Fibroblast of upper back skin (primary cell): ENCODE measurements at places on chromosomes 5 and 9.

GRCh38 chr5:98656125-98656795 is 117.2 kb upstream of the RGMB start:
- peak; percentile 21 for DNase-seq

- no peak for DNase-seq
Observed at GRCh38 chr5:174560861-174561260, 163.5 kb upstream of the MSX2 start.

- DNase-seq, result peak; percentile 24
Observed at GRCh38 chr9:2015581-2016407, 647 bp downstream of the SMARCA2 start.

DNA sequence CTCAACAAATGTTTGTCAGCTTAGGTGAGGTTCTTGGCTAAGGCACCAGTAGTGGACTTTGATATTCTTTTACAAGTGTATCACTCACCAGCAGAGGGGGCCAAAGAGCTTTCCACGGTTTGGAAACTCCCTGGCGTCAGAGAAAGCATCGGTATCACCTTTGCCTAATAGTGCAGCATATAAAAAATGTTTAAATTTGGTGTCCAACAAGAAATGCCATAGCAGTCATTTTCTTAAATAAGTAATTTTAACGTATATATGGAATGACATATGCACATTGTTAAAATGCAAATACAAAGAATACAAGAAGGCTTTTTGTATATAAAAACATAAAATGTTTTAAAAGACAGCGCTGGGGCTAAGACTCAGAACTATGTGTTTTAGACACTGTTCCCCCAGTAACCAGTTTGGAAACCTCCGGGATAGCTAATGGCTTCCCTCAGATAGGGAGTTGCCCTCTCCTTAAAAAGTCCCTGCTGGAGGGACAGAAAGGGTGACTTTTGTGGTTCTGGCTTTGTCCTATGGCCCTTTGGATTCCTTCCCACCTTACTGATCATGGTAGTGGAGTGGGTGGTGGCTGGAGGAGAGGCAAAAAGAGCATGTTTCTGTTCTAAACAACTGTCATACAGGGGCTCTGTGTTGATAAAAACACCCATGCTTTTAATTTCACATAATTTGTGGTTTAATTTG is 124.6 kb downstream of the GPBP1 start:
- peak; percentile 83 for DNase-seq

- DNase-seq, result no peak
Observed at GRCh38 chr9:18759827-18760226, 273.2 kb downstream of the SAXO1 start.

GRCh38 chr5:93327605-93328004 is 253.4 kb downstream of the NR2F1-AS1 start:
- DNase-seq, result no peak

- DNase-seq, result peak; percentile 66
Observed at GRCh38 chr5:143495110-143495509, 91.6 kb upstream of the NR3C1 start.

DNA sequence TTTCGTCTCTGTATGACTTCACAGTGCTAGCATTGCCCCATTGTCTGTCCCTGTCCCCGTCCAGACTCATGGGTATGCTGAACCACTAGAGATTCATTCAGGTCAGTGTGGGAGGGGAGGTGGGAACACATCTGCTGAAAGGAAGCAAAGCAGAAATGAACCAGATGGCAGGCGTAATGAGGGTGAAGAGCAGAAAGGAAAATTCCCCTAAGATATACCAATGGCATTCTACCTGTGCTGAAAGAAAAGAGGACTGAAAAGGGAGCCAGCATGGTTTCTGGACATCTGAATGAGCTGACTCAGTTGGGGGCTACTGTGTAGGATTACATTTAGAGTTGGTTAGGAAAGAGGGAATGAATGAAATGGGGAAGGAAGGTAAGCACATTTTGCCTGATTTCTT is 678.7 kb downstream of the MAT2B start:
- no peak for DNase-seq

DNA sequence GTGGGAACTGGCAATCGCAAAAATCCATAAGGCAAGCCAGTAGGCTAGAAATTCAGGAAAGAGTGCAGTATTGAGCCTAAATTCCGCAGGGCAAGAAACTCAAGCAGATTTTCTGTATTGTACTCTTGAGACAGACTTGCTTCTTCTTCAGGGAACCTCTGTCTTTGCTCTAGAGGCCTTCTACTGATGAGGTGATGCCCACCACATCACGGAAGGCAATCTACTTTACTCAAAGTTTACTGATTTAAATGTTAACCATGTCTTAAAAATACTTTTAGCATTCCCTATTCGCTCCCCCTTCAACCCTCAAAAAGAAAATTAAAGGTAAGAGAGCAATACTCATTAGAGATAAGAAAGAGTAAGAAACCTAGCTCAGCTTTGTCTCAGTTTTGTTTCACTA is 11.3 kb downstream of the IL7R start:
- DNase-seq, result no peak

DNA sequence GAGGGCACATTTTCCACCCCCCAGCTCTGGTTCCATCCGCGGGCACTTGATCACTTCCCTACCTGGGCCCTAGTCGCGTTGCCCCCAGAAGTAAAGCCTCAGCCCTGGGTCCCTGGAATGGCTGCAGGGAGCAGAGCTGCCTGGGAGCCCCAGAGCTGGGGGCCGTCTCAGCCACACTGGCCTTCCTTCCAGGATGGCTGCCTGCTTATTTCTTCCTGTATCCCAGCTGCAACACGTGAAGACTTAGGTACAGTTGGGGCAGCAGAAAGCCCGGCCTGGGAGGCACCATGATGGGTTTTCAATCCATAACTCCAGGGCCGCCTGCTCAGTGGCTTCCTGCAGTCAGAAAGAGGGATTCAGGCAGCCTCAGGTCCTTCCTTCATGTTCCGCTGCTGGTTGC is 232.3 kb downstream of the IRX2 start:
- no peak for DNase-seq

DNA sequence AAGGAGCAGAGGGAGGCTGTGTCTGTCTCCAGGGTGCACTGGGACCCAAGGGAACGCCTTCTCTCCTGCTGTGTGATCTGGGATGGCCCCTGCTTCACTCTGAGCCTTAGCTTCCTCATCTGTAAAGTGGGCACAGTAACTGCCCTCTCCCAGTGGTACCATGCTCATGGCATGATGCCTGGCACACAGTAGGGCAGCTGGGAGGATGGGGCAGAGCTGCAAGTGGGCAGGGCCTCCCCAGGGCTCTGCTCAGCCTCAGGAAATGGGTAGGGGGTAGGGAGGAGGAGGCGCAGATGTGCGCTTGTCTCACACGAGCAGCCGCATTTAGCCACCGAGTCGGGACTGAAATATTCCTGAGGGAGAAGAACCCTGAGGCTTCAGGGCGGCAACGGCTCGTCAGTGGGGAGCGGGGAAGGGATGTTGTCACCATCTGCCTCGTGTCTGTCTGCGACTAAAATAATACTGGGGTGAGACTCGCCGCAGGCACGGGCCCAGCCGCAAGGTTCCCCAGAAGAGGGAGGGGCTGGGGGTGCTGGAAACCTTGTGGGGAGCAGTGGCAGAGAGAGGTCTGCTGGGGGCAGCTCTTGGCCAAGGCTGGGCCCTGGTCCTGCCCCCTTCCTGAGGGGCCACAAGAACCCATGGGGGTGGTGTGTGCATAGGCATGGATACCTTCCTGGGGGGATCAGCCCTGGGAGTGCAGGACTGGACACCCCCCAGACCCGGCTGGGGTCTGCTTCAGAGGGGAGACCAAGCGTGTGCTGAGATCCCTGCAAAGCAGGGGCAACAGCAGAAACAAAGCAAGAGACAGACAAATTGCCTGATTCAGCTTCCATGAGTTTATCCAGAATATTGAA is 55.2 kb upstream of the PSD2 start:
- no peak for DNase-seq

GRCh38 chr9:2663461-2664173 is 42.0 kb downstream of the VLDLR start:
- DNase-seq, result no peak

GRCh38 chr5:179973391-179973790 is 65.7 kb upstream of the TBC1D9B start:
- no peak for DNase-seq

- DNase-seq, result no peak
Observed at GRCh38 chr9:36280989-36281388, 22.7 kb upstream of the GNE start.

DNA sequence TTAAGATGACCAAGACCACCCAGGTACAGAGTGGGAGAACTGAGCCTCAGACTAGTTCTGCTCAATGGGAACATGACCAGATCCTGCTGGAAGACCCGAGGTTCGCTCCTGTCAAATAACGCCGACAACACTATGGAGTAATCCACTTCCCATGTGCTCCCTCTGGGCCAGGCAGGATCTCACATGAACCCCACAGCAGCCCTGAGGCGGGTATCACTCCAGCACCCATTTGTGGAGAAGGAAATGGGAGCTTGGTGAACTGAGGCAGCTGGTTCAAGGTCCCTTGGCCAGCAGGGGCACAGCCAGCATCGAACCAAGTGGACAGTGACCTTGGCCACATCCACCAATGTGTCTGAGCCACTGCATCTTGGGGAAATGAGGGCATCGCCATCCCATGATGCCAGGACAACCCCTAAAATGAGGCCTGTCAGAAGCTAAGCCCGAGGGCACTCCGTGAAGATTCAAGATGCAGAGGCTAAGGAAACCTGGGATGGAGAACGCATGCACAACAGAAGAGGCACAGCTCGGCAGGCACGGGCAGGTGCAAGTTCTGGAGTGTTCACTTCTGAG is 8.5 kb downstream of the ANKS6 start:
- DNase-seq, result no peak

GRCh38 chr9:88143957-88144625 is 5.8 kb upstream of the SPATA31C2 start:
- no peak for DNase-seq

- no peak for DNase-seq
Observed at GRCh38 chr5:134582281-134582680, 50.3 kb downstream of the SAR1B start.

- no peak for DNase-seq
Observed at GRCh38 chr5:121550989-121551388, 300.7 kb upstream of the FTMT start.

DNA sequence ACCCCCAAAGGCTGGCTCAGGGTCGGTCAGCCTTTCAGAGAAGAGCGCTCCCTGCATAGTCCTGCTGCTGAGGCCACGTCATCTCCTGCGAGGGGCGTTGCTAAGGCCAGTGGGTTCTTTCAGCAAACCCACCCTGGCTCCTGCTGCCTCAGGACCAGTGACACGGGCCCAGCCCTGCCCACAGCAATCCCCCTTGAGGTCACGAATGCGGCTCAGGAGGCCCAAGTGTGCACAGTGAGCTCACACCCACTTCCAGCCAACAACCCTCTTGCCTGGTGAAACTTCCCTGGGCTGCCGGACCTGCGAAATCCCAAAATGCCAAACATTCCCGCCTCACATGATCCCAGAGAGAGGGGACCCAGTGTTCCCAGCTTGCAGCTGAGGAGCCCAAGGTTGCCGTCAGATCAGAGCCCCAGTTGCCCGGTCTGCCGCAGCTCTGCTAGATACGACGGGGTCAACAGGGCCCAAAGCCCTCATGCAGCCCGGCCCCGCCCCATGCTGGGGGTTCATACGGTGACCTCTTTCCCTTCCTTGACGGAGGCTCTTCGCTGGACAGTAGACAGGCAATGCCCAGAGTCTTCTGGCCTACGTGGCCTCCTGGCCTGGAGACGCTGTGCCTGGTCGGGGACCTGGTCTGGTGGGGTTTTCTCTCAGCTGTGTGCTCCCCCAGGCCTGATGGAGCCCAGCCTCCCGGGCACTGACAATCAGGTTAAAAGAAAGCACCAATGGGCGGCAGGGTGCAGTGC is 116.4 kb upstream of the COL5A1 start:
- no peak for DNase-seq

DNA sequence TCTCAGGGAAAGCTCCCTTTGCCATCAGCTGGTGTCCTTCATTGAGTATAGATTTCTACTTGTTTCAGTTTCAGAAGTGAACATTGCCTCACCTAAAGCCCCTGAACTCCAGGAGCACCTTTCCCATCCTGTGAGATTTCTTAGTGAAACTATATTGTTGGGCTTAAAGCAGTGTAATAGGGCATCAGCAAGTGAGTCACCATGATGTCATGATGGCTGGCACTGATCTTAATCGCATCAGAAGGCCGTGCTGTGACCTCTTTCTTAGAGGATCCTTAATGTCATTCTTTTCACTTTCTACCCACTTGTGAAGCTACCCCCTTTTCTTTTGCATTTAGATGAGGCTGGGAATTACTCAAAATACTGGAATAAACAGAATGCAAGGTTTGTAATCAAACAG is 401.3 kb downstream of the MTRR start:
- DNase-seq, result no peak

- DNase-seq, result no peak
Observed at GRCh38 chr9:105959531-105959930, 265.2 kb downstream of the TMEM38B start.

GRCh38 chr5:109532773-109533364 is 123.1 kb upstream of the PJA2 start:
- no peak for DNase-seq

DNA sequence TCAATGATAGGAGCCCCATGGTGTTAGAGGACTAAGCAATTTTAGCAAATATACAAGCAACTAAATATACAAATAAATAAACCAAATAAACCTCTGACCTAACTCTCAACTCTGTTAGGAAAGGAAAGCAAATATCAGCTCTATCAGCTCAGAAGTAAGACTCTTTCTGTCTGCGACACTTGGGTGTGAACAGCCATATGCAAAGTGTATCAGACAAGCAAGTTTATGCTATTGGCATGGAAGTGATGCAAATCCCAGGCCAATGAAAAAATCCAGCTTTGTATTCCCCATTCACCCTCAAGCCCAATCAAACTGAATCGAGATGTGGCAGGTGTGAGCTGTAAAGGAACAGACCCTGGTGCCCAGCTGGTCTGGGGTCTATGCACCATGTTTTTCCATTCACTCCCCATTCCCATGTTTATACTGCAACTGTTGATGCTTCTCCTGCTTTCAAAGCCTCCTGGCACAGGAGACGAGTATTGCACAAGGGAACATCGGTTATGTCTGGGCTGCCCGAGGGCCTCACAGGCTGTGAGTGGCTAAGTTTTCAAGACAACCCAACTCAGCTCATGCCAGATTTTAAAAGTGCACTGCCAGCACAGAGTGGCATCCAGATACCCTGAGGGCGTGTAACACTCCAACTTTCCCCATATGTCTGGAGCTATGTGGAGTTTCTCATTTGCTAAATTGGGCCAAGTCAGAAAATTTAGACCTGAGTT is 73.1 kb downstream of the FEM1C start:
- DNase-seq, result no peak

DNA sequence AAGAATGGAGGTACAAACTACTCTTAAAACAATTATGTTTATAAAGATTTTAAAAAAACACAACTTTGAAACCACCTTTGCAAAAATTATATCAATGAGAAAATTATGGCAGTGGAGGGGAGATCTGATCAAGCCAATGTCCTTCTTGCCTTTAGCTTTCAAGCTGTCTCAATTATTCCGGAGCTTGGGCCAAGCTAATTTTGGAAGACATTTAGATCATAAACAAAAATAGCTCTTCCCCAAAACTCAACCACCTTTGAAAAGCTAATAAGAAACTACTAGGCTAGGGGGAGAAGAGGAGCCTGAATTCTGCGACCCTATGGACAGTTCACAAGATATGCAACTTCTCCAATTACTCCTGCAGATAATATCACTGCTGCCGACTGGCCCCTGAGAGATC is 263.3 kb downstream of the ICE1 start:
- no peak for DNase-seq

GRCh38 chr5:25905646-25906045 is 1132.7 kb downstream of the CDH9 start:
- no peak for DNase-seq
